ENCODE measurements at places on chromosomes 3 and 15. TPM values are rescaled to one million over a fixed set of nuclear protein-coding genes. Genes with fewer than 3 reads are reported as not detected.

- DNase-seq, result no peak
Measured at GRCh38 chr15:72770673-72771328, 12.8 kb downstream of the ADPGK start.

DNA sequence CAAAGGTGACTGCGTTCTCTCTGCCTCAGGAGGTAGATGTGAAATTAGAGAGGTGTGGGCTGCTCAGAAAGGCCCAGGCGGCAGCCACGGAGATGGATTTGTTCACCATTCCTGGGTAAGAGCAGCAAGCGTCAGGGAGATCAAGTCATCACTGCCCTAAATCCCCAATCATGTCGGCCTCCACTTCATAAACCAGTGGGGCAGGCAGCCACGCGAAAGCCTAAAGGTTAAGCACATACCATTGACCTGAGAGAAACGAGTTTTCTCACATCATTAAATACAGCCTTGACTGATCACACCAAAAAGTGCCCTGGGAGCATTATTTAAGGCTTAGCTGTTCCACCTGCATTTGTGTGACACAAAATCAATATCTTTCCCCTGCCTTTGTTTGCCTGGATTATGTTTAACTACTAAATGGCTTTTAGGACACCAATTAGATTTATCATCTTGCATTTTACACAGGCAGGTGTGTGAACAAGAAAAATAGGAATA, 50.7 kb upstream of the FOXB1 start:
- peak; percentile 11 for DNase-seq

CCR3 gene
- total RNA-seq, result not detected

DNA sequence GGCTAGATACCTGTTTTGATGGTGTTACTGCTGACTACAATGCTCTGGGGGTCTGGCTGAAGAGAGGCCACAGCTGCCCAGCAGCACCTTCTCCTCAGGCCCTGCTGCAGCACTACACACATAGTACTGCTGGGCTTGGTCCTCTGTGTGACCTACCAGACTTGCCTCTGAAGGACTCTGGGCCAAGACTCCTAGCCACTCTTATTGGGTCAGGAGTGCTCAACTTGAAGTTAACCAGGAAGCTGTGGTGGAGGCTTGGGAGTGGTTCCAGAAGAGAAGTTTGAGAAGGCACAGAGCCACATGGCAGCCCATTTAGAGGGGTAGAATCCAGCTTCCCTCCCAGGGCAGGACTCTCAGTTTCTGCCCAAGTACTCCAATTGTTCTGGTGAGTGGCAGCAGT, 16.6 kb downstream of the ELP6 start:
- no peak for DNase-seq

GRCh38 chr15:56176996-56177395, 66.7 kb downstream of the RFX7 start:
- no peak for DNase-seq

TRPM1 gene
- not detected for total RNA-seq

TMEM40 gene
- total RNA-seq, result not detected

DNA sequence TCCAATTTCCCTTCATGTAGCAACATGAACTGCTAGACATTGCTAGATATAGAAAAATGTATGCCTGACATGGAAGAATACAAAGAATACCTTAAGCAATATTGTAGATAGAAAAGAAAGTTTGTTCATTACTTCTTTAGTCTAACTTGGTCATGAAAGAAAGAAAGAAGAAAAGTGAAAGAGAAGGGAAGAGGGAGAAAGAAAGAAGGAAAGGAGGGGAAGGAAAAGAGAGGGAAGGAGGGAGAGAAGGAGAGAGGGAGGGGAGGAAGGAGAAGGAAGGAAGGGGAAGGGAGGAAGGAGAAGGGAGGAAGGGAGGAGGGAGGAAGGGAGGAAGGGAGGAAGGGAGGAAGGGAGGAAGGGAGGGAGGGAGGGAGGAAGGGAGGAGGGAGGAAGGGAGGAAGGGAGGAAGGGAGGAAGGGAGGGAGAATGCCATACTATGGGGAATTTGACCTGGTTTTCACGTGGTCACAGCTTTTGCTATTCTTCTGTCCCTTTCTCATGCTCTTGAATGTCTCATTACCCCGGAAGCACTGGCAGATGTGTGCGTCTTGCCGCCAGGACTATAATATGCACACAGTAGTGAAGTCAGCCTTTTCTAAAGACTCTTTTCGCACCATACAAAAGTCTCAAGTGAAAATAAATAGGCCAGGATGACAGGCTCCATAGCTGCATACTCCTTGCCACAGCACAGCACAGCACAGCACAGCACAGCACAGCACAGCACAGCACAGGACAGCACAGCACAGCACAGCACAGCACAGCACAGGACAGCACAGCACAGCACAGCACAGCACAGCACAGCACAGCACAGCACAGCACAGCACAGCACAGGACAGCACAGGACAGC, 78.2 kb downstream of the CHAC1 start:
- DNase-seq, result no peak

IL16 gene
- 19.9 TPM for total RNA-seq

DNA sequence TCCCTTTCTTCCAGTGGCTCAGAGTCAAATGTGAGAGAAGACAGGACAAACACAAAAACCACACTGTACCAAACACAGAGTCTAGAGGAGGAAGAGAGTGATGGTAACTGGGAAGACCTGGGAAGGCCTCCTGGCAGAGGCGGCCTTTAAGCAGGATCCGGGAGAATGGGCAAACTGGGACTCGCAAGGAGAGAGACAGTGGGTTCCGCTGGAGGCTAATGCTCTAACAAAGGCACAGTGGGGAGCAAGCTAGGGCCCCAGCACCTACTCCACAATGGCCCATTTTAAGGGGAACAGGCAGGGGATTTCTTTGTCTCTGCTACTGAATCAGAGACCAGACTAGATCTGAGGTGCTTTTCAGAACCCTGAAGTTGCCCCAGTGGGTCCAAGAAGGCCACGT, 81.4 kb upstream of the HES1 start:
- no peak for DNase-seq

ZNF620 gene
- total RNA-seq, result 6.9 TPM

SAXO2 gene
- 3.2 TPM for total RNA-seq

- DNase-seq, result peak; percentile 66
Measured at GRCh38 chr15:76342382-76343201, 6.0 kb downstream of the ISL2 start.

DNA sequence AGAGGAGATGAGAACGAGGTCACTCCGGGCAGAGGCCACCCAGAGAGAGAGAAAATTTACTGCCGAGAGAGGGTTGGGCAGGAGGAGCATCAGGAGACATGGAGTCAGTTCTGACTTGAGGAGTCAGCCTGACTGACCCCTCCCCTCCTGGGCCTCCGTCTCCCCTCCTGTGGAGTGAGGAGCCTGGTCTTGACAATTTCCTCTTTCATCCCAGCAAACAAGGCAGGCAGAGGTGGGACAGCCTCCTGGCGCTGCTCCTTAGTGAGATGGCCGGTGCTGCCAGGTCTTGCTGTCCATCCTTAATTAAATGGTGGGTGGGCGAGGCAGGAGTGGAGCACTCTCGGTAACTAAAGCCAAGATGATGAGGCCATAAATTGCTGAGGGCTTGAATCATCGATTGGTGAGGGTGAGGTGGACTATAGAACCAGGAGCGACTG, 60.6 kb downstream of the CYP11A1 start:
- no peak for DNase-seq

LTF gene
- 1,823 TPM for total RNA-seq

GUCA1C gene
- total RNA-seq, result not detected

- DNase-seq, result no peak
Measured at GRCh38 chr3:195015021-195015420, 255.9 kb downstream of the XXYLT1 start.

CYP8B1 gene
- total RNA-seq, result 10.4 TPM

SOX14 gene
- not detected for total RNA-seq

GRCh38 chr3:107271787-107272387, 105.4 kb upstream of the CCDC54 start:
- peak; percentile 46 for DNase-seq

GRCh38 chr15:63473999-63474809, 30.2 kb upstream of the USP3 start:
- peak; percentile 89 for DNase-seq

DNA sequence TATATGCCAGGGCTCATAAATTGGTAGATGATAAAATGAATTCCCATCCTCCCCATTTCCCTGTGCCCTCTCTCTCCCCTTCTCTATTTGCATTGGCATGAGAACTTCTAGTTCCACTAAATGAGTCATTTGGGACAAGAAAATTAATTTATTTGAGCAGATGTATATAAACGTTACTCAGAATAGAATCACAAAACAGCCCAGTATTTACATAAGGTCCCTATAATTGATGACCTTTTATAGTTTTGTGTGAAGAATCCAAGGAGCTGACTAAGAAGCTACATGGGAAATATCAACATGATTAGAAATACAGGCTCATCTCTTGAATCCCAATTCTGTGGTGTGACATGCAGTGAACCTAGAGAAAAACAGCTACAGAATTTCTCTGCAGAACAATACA, 617.7 kb upstream of the NR2F2 start:
- DNase-seq, result no peak

GRCh38 chr3:24443476-24443875, 51.2 kb downstream of the THRB start:
- no peak for DNase-seq

DNA sequence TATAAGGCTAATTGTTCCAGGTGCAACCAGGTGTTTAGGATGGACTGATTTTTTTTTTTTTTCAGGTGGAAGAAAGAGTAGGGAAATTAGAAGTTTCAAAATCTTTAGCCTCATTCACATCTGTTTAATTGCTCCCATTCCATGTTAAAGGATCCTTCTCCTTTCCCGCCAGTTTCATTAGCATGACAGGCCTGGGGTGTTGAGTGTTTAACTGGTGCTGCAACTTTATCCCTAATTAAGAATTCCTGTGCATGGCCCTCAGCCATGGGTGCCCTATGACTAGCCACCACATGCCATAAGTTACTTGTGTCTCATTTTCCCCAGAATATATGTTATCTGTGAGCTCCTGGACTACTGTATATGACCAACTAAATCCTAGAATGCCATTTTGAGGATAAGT, 501.4 kb downstream of the NSUN3 start:
- no peak for DNase-seq

TMEM207 gene
- total RNA-seq, result not detected

DNA sequence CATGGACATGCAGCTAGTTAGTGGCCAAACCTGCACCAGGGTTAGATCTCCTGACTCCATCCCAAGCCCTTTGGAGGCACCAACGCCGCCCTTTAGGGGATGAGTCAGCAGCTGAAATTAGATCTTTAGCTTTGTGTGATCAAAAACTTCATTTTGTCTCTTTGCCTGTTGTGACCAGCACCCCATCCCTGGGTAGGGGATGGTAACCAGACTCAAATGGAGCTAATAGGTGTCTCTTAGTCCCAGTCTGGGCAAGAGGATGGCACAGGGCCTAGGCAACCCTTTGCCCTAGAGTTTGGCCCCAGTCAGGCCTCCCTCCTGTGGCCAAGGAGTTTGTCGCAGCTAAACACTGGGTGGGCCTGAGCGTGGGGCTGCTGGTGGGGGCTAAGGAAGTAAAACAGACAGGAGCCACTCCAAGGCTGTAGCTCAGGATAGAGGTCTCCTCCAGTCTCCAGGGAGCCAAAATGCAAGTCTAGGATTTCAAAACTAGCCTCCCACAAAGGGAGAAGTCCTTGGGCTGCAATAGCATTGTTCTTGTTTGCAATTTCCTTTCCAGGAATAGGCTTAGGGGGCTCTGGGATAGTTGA, 105.1 kb downstream of the CPN2 start:
- DNase-seq, result no peak

DNA sequence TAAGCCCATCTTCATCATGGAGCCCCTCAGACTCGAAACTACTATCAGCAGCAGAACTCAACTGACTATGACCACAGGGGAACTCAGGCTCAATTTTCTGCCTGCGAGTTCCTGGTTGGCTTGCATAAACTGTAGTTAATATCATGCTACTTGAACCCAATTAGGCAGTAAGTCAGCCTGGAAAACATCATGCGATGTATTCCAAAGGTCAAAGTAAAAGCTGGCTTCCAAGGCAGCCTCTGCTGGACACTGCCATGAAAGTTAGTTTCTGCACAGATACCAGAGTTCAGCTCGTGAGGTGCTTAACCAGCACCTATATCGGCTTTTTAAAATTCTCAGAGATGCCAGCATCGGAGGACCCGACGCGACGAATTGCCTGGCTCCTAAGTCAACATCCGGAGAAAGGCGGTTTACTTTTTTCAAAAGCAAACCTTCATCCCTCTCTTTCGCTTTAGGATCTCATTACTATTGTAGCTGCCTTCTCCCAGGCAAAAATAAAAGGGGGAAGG, 3.8 kb downstream of the ANP32A start:
- DNase-seq, result peak; percentile 46

DNA sequence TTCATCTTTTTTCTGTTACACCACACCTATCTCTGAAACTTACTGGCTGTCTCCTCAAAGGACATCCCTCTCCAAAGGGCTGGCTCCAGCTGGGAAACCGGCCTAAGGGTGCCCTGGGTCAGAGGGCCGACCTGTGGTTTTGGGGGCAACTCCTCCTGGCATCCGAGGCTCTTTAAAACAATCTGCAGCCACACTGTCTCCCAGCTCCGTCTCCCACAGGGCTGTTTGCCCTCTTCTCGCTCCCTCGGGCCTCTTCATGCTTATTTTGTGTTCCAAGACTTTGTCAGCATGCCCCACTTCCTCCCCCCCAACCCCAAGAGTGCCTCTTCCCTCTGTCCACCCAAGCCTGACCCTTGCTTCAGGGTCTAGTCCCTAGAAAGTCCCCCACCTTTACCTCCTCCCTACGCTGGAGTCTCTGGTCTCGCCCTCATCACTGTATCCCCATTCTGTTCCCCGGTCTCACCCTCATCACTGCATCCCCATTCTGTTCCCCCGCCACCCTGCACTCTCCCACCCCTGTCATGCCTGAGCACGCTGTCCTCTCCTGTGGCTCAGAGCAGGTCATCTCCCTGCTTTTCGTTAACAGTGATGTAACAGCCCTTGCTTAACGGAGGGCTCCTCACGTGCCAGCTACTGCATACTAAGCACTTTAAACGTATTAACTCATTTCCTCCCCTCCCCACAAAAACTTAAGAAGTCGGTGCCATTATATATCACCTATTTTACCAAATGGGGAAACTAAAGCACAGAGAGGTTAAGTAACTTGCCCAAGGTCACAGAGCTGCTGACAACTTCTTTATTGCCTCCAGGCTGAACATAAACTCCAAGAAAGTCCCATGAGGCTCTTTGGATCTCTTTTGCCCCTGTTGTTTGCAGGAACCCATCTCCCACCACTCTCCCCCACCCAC, 1.1 kb upstream of the CSK start:
- no peak for DNase-seq

DNA sequence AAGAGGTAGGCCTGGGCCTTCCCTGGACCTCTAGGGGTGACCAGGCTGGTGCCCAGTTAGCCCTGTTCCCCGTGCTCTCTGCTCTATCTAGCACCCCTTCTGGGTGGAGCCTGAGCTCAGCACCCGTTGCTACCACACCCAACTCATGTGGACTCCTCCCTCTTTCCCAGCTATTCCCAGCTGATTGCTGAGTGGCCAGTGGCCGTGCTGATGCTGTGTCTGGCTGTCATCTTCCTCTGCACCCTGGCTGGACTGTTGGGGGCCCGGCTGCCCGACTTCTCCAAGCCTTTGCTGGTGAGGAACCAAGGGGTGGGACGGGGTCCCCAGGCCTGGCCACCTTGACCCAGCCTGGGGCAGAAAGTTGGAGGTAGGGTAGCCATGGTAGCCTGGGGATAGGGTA, 6.2 kb downstream of the DISP2 start:
- no peak for DNase-seq

- no peak for DNase-seq
Measured at GRCh38 chr3:188697127-188697526, 474.6 kb upstream of the TPRG1 start.

GRCh38 chr3:117366574-117366973, 657.0 kb downstream of the TUSC7 start:
- DNase-seq, result no peak

- no peak for DNase-seq
Measured at GRCh38 chr3:133693821-133694220, 32.1 kb upstream of the TOPBP1 start.

Measured in kidney (tissue), 22 donors.